ENCODE measurements at places on chromosomes 2 and 18. TPM values are rescaled to one million over a fixed set of nuclear protein-coding genes. Genes with fewer than 3 reads are reported as not detected.

GRCh38 chr2:37527361-37527760 is 144.1 kb downstream of the CDC42EP3 start:
- DNase-seq = no peak

GRCh38 chr2:2764001-2764355 is 432.9 kb upstream of the MYT1L start:
- DNase-seq = no peak

- DNase-seq = no peak
Measured at GRCh38 chr2:12338946-12339697, 377.6 kb upstream of the TRIB2 start.

DNA sequence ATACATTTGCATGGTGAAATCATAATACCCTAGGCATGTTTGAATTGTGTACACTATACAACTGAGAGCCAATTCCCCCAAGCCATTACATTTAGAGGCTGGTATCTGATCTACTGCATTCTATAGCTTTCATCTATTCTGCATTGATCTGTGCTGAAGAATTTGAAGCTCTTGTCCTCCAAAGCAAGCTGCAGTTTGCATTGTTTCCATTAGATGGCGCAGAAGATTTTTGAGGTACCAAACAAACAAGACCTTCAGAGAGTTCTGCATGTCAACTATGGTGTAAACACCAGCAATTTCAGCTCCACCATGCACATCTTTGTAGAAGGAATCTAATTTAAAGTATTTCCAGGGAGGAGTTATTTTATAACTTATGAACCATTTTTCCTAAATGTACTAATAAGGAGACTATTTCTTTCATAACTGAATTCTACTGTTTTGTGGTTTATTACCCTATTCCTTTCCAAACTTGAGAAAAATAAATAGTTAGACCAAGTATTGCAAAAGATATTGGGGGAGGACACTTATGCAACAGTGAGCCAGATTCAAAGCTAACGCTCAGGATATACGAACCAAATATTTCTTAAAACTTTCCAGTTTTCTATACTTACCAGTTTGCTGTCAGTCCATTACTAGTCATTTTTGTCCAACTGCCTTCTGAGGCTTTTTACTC is 761.8 kb upstream of the ACVR2A start:
- DNase-seq = peak; percentile 39

DNA sequence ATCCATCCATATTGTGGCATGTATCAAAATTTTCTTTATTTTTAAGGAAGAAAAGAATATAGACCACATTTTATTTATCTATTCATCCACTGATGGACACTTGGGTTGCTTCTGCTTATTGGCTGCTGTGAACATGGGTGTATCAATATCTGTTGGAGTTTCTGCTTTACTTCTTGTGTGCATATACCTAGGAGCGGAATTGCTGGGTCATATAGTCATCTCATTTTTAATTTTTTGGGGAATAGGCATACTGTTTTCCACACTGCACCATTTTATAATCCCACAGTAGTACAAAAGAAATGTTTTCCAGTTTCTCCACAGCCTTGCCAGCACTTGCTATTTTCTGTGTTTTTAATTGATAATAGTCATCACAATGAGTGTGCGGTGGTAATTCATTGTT is 197.2 kb downstream of the ACKR3 start:
- no peak for DNase-seq

GRCh38 chr2:68741805-68742306 is 7.2 kb downstream of the ARHGAP25 start:
- DNase-seq = no peak

GRCh38 chr2:227818675-227819397 is 5.2 kb downstream of the CCL20 start:
- DNase-seq = peak; percentile 72

- DNase-seq = no peak
Measured at GRCh38 chr2:67340133-67341011, 56.8 kb upstream of the ETAA1 start.

DNA sequence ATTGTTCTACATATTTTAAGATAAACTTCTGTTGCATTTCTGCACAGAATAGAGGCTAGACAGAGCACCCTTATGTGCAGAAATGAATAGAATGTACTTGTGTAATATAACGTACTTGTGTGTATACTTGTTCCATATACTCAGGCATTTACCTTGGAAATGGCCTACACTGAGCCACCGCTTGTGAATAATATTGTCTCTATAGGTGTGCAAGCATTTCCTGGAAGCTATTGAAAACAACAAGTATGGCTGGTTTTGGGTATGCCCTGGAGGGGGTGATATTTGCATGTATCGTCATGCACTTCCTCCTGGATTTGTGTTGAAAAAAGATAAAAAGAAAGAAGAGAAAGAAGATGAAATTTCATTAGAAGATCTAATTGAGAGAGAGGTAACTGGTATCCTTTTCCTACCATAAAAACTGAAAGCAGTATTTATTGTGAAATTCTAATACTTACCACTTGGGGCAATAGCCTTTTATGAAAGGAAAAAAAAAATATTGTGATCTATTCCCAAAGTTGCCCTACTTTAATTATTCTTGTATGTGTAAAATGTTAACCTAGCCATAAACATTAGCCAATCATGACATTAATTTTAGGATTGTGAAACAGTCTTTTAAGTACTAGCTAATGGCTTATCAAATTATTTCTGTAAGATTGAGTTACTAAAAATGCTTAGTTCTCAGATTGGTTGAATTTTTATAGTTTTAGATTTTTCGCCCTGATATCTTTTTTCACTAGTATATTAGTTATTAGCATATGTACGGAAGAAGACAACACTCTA is 18.0 kb downstream of the ZC3H15 start:
- no peak for DNase-seq

DNA sequence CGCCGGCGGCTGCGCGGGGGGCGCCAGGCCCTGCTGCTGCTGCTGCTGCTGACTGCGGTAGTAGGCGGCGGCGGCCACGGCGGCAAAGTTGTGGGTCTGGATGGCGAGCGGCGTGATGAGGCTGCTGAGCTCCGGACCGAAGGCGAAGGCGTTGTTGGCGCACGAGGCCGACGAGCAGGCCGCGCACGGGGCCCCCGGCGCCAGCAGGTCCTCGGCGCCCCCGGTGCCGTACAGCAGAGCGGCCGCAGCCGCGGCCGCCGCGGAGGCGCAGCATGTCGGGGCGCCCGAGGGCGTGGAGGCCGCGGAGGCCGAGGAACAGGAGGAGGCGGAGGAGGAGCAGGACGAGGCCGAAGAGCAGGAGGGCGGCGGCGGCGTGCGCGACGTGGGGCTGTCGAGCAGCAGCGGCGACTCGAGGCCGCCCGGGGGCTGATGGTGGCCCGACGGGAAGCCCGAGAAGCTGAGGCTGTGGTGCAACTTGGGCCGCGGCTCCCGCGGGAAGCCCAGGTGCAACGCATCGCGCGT is 1.8 kb downstream of the ZFP36L2 start:
- peak; percentile 88 for DNase-seq

GRCh38 chr2:101111917-101112771 is 39.0 kb downstream of the TBC1D8 start:
- no peak for DNase-seq

DNA sequence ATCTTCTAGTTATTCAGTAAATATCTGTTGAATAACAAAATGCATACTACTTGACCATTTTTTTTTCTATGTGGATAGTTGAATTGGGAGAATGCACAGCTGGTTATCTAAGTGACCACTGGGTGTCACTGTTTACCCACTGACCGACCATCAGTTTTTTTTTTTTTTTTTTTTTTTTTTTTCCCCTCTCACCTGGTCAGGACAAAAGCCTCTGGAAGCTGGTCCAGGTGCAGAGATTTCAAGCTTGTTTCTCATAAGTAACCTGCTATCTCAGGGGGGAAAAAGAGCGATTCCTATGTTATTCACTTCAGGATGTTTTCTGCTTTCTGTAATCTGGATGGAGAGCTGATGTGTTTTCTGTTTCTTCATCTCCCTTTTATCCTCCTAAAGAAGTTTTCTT is 256.0 kb downstream of the DCDC2C start:
- DNase-seq = no peak

- DNase-seq = no peak
Measured at GRCh38 chr18:50301074-50301473, 13.6 kb upstream of the CXXC1 start.

DNA sequence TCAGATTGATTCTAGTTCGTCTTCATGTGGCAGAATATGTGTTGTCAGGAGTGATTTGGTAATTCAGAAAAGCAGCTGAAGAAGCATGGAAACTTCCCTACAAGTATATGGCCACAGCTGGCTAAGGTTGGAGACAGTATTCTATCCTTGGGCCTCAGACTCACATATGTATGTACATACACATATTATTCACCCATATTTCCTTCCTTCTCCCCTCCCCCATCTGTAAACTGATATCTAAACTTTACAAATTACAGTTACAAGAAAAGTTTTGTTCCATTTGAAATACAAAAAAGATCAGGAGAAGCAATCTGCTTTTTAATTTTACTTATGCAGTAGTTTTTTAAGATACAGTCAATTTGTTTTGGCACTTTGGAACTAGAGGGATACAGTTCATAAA is 3.1 kb downstream of the SP3 start:
- no peak for DNase-seq

DNA sequence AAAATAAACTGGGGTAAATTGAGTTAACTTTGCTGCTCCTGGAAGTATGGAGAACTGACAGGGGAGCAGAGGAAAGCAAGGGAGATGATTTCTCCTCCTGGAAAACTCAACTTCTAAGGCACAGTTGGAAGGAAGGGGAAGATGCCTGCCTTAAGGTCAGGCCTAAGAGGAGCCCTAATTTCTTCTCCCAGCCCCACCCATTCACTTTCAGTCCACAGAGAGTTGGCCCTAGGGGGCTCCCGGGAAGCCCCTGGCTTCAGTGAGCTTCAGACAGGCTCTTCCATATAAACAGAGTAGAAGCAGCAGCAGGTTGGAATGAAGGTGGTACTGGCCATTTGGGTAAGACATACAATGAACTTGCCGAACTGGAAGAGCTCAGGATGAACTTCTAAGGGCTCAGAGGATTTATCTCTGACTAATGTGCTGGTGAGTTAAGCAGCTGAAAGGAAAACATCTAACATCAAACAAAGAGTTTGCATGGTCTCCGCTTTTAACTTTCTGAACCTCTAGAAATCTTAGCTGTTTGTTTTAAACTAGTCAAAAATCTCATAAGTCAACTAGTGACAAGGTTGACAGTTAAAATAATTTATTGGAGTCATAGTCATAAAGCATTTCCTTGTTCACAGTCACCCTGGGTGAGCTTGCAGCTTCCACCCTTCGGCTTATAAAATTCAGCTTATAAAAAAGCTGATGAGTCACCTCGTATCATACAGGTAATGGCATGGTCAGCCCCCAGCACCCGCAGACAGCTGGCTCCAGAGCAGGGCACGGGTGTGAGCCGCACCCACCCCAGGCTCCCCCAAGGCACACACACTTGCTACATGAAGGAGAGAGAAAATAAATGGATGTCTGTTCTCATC is 9.8 kb downstream of the MALL start:
- no peak for DNase-seq

GRCh38 chr2:186347472-186347871 is 138.6 kb upstream of the ZC3H15 start:
- no peak for DNase-seq

DNA sequence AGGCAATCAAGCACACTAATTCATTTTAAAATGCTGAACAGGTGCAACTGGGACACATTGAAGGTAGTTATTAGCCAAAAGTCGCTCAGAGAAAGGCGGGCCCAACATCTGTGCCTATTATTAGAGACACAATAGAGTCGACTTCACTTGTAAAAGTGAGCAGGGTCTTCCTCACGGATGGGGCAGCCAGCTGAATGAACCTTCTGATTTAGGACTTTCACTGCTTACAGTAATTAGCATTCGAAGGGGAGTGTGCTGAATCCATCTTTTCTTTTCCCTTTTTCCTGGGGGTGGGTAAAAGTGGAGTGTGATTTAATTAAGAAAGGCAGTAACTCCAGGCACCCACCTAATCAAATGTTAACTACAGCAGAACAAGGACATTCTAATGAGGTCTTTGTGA is 677.7 kb downstream of the DCDC2C start:
- DNase-seq = no peak

GRCh38 chr2:154452906-154453493 is 245.5 kb upstream of the KCNJ3 start:
- DNase-seq = no peak

DNA sequence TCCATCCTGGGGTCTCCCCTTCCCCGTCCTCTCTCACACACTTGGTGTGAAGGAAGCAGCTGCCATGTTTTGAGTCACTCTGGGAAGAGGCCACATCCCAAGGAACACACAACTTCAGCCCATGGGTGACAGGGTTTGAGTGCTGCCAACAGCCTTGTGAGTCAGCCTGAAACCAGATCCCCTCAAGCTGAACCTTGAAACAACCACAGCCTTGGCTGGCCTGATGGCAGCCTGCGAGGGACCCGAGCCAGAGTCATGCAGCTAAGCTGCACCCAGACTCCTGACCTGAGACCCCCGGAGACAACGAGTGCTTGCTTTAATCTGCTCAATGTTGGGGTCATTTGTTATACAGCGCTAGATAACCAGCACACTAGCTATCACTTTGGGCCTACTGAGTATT is 19.3 kb upstream of the MC2R start:
- no peak for DNase-seq

GRCh38 chr2:71004857-71005256 is 10.2 kb upstream of the TEX261 start:
- no peak for DNase-seq

GRCh38 chr2:15812187-15812780 is 128.1 kb upstream of the MYCN start:
- no peak for DNase-seq

DNA sequence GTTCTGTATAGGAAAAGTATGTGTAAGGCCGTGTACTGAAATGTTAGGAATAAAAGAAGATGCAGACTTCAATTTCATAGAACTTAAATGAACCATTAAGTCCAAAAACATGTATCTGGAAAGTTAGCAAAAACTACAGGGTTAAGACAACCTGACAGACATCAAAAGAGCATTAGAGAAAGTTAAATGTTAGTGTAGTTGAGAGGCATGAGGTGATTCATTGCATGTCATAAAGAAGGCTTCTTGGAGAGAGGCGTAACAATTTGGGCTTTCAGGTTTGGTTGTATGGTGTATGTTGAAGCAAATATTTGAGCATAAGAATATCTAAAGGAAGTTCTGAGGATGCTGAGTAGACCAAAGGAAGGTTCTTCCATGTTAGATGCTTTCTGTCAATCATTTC is 6.3 kb downstream of the EPC2 start:
- DNase-seq = no peak

GRCh38 chr2:18242716-18243115 is 317.7 kb downstream of the RDH14 start:
- no peak for DNase-seq

GRCh38 chr2:114068438-114068837 is 178.5 kb downstream of the ACTR3 start:
- no peak for DNase-seq

The CACNB4 gene
- total RNA-seq = 7.8 TPM

The CCDC85A gene
- total RNA-seq = 7.6 TPM

The RESP18 gene
- not detected for total RNA-seq

The AAK1 gene
- total RNA-seq = 70.7 TPM

The MROH2A gene
- total RNA-seq = not detected

The PDE1A gene
- total RNA-seq = 5.3 TPM

The POTEI gene
- not detected for total RNA-seq

The PROM2 gene
- 16.4 TPM for total RNA-seq

The FOXI3 gene
- total RNA-seq = not detected

The TEX44 gene
- not detected for total RNA-seq

The TDRD15 gene
- total RNA-seq = not detected

The IGFBP2 gene
- total RNA-seq = 28.2 TPM

The AAMP gene
- 55.2 TPM for total RNA-seq

The GAREM1 gene
- total RNA-seq = 10.9 TPM

The BCL11A gene
- total RNA-seq = 7.3 TPM

The KIF1A gene
- total RNA-seq = 0.87 TPM

The C2orf74 gene
- total RNA-seq = 11.4 TPM

The IRS1 gene
- 15.9 TPM for total RNA-seq

All from left lung (tissue), 14 donors.